ENCODE measurements at places on chromosomes 5 and 9.

DNA sequence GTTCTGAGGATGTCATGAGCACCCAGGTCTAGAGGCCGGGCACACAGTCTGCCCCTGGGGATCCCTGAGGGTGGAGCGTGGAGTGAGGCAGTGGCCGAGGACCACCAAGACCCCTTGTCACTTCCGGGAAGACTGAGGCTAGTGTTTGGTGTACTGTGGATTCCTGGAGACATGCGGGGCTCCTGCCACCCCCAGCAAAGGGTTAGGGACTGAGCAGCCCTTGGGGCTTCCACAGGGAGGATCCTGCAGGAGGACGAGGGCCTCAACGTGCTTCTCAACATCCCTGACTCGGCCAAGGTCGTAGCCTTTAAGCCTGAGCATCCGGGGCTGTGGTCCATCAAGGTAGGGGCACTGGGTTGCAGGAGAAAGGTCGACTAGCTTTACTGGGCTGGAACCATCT is 29.9 kb downstream of the HMCN2 start:
- DNase-seq, result no peak

GRCh38 chr5:139611703-139612584 is 36.2 kb upstream of the CXXC5 start:
- no peak for DNase-seq

GRCh38 chr9:95572381-95573151 is 55.8 kb upstream of the PTCH1 start:
- DNase-seq, result no peak

DNA sequence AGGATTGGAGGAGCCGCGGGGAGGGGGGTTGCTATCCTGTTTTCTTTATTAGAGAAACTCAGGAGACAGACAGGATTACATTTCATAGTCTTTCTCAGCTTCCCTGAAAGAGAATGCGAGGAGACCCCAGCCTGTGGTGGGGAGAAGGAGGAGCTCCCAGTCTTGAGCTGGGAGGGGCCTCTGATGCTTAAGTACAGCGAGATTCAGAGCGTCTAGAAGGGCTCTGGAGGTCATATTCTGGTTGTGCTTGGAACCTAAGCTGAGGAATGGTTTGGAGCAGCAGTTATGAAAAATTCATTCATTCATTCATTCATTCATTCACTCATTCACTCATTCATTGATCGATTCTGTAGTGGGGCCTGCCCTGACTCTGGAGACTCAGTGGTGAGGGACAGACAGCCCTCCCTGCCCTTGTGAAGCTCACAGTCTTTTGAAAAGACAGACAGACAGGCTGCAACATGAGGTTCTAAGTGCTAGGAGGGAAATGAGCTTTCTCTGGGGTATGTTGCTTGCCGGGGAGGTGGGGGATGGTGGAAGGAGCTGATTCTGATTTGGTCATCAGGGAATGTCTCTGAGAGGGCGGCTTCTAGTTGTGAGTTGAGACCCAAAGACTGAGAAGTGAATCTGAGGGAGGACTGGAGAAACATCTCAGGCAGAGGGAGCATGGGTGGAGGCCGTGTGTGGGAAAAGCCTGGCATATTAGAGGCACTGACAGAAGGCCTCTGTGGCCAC is 2.5 kb upstream of the SPRY4 start:
- DNase-seq, result no peak

DNA sequence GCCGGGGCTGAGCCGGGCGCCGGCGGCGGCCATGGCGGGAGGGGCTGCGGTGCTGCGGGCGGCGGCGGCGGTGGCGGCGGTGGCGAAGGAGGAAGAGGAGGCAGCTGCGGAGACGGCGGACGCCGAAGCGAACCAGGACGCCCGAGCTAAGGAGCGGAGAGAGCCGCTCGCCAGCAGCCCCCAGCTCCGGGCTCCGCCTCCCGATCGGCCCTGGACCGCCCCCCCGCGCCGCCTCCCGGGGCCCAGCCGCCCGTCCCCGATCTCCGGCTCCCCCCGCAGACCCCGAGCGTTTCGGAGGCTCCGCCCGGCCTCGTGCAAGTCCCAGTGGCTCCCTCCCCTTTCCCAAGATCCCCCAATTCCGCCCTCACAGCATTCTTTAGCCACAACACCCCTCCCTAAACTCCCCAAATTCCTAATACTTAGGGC is at the start of gene ASTN2:
TSS of gene ASTN2 (minus strand) at position 152 of the 426 bp plus-strand sequence. CDS start at position 33, 119 bp downstream.
- no peak for DNase-seq

DNA sequence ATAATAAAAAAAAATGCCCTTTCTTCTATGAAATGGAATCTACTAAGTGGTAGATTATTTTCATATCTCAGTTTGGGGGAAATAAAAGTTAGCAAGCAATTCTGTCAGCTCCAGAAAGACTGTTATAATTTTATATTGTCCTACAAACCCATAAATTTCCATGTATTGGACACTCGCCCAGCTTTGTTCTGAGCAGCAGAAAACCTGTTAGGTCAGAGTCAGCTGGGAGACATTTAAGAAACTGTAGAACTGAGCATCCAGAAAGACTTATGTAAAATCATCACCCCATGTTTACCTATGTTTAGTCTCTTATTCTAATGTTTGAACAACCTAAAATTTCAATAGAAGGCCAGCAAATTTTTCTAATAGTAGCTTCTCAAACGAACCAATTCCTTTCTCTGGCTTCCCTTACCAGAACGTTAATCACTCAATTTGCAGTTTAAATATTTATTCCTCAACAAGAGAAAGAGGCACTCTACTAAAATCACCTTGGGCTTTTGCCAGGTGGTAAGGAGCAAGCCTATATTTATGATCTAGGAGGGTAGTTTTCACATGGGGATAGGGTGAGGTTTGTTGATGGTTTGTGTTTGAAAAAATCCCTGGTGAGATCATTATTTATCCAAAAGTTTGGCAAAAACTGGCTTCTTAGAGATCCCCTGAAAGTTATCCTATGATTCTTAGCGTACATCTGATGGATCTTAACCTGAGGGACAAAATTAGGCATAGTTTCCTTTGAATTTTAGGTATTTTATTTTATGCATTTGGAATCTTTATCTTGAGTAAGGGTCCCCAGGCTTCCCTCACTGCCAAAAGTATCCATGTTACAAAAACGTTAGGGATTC is 34.4 kb downstream of the MACROH2A1 start:
- DNase-seq, result no peak

All from iPS DF 19.7 (cell line).